ENCODE measurements at places on chromosomes 2 and 18.

- no peak for DNase-seq
Observed at GRCh38 chr18:374721-375168, 106.9 kb upstream of the THOC1 start.

DNA sequence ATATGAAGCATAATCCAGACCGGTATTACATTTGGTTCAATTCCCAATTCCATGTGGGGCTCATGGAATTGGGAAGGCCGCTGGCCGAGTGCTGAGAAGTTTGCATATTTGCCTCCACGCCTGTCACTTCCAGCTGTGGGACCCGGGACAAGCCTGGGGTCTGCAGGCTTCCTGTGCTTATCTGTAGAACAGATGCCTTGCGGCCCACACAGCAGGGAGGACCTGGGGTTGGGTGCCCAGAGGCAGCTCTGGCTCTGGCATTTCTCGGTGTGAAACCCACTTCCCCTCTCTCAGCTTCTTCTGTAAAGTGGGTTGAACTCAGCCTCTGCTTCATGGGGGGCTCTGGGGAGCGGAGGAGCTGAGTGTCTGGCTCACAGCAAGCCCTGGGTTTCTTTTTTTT is 97.9 kb downstream of the SH3BP4 start:
- no peak for DNase-seq

DNA sequence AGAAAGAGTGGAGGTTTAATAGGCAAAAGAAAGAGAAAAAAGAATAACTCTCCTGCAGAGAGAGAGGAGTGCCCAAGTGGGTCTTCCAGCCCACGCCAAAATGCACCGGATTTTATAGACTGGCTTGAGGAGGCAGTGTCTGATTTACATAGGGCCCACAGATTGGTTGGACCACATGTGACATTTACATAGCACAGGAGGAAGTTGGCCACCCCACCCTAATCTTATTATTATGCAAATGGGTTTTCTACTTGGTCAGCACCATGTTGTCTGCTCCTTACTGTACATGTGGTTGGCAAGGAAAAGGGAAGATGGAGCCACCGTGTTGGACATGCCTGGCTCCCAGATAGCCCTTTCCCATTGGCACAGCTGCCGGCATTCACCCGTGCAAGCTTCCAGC is 56.8 kb downstream of the SP110 start:
- no peak for DNase-seq

- DNase-seq = no peak
Observed at GRCh38 chr18:10057894-10058791, 144.3 kb downstream of the VAPA start.

DNA sequence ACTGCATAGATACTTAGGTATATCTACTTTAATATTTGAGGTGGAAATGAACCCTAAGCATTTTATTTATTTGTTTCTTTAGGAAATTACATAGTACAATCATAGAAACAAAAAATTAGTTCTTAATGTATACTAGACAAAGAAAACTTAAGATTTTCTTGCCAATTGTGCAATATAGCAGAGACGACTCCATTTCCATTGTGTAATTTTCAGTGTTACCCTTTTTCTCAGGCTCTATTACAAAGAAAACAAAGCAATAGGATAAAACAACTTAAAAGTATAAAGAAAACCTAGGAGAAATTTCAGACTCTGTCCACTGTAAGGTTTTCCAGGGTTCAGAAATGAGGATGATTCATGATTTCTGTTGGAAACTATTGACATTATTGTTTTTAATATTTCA is 89.0 kb upstream of the SERTAD2 start:
- DNase-seq = no peak

GRCh38 chr18:74281980-74282754 is 9.6 kb downstream of the CYB5A start:
- DNase-seq = no peak

DNA sequence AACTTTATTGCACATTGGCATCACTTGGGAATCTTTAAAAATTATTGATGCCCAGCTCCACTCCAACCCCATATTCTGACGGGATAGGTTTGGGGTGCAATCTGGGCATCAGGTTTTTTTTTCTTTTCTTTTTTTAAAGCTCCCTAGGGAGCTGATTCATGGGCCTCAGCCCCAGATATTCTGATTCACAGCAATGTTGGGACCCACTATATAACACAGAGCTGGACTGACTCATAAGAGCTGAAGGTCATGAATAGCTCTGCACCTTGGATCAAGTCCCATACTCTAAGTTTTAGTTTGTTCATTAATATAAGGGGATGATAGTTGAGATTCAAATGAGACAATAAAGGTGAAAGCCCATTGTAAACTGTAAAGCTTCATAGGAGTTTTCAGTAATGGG is 191.1 kb upstream of the REV1 start:
- DNase-seq = no peak

DNA sequence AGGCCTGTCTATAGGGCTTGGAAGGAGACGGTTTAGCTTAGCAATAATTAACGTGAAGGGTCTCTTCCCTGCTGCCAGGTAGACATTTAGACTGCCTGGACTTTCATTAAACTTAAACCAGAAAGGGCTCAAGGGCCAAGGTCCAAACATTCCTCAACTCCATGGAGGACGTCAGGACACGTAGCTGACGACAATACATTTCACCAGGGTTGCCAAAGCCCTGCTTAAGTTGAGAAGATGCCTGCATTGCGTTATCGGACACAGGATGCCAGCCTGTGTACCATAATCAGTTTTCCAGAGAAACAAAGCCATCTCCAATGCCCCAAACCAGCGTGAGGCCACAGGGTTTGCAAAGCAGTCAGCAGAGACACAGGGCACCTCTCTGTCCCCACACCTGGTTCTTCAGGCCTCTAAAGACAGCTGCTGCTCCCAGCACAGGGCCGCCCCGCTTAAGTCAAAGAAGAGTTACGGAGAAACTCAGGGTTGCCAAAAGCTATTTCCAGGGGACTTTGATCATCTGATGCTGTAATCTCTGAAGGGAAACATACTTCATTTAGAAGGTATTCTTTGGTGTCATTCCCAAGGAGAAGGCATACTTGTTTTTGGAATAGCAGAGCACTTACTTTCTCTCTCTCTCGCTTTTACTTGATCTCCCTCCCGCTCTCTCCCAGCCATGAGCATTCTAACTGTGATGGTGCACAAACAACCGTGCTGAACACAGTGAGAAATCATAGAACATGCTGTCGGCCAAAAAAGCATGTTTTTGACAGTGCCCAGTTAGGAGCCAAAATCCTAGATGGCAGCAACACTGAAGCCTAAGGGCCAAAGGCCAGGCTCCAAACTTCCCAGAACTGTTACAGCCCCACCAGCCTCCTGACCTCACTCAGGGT is 46.0 kb downstream of the TTC32 start:
- DNase-seq = no peak

DNA sequence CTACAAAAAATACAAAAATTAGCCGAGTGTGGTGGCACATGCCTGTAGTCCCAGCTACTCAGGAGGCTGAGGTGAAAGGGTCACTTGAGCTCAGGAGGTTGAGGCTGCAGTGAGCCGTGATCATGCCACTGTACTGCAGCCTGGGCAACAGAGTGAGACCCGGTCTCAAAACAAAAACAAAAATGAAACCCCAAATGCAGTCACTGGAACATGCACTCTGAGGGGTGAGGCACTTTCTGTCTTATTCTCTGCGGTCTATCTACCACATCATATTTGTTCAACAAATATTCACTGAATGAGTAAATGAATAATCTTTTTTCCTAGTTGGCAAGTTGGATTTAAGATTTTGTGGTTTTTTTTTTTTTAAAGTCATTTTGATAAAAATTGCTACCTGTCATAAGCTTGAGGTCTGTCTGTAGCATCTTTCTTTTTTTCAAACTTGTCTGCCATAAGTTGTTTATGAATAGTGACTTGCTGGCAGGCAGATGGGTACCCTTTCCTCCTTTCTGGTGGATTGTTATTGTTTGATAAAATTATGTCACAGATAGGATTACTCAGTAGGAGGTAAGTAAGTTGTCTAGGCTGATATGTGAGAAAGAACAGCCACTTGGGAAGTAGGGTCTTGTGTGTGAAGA is 11.8 kb downstream of the CHRNA1 start:
- DNase-seq = no peak

GRCh38 chr2:25814681-25815080 is 63.6 kb downstream of the ASXL2 start:
- DNase-seq = no peak

DNA sequence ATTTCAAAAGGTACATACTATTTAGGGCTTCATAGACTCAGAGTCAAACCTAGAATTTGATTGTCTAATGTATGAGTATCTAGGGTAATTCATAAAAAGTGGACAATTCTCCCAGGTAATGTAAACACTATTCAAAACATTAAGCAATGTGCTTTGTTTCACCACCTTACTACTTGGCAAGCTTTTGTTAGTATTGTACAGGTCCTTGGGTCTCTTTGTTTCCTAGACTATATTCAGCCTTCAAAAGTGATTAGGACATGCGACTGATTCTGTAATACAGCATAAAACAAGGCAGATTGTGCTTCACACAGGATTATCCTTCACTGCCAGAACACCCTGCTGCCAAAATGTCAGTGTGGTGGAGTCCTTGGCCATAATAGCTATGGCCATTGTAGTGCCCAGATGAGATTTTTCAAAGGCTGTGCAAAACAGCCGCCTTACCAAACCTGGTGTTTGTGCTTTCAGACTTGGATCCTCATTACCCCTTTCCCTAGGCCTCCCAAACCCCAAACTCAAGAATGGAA is 90.1 kb upstream of the CAVIN2 start:
- DNase-seq = no peak

DNA sequence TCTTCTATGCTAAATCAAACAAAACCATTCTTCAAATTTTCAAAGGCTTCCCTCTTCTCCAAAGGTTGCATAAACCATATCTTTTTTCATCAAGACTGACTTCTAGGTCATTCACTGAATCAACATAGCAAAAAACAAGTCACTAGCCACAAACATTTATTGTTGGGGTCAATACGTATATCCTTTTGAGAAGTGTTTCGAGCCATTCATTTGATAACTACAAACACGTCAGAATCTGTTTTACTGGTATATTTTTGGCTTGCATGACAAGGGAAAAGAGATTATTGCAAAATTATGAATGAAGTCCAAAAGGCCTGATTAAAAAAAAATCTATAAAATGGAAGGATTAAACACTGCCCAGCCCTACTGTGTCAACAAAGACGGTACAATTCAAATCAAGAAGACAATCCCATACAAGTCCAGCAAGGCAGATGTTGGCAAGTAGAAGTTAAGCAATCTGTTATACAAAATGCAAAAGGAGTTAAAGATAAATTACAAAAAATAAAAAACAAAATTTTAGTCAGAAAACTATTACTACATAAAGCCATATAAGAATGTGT is 222.4 kb downstream of the SRBD1 start:
- no peak for DNase-seq

DNA sequence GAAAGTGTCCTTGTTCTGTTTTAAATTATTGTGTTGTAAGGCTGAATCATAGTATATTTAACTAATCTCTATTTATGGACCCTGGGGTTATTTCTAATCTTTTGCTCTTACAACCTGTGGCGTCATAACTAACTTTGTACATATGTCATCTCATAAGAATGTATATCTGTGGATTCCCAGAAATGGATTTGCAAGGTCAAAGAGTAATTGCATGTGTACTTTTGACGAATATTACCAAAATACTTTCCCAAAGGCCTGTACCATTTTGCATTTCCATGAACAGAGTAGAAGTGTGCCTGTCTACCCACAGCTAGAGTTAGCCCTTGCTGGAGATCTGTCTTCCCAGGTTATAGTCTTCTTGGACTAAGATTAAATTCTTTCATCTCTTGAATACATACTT is 42.8 kb downstream of the SEMA4F start:
- DNase-seq = no peak

DNA sequence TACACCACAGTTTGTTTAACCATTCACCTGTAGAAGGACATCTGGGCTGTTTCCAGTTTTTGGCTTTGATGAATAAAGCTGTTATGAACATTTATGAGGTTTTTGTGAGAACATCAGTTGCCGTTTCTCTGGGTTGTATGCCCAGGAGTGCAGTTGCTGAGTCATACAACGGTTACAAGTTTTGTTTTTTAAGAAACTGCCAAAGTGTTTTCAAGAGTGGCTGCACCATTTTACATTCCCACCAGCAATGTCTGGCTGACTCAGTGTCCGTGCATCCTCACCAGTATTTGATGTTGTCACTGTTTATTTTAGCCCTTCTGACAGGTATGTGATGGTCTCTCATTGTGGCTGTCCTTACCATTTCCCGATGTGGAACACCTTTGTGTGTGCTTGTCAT is 48.0 kb upstream of the GPR17 start:
- DNase-seq = no peak

DNA sequence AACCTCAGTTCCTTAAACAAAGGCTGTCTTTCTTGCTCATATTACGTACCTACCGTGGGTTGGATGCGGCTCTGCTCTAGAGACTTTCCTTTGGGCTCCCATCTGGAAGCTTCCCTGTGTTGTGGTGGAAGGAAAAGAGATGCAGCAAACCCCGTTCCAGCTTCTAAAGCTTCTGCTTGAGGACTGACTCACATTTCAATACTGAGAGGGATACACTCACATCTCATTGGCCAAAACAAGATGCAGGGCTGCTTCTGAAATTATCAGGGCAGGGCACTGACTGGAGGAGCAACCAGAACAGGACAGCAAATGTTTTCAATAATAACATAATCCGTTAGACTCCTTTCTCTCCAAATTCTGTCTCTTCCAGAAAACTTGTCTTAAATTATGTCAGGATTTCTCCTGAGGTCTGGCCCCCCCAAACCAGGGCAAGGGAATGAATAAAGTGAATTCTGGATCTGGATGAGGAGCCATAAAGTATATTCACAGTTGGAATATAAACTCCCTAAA is 4.5 kb upstream of the MYO5B start:
- no peak for DNase-seq

DNA sequence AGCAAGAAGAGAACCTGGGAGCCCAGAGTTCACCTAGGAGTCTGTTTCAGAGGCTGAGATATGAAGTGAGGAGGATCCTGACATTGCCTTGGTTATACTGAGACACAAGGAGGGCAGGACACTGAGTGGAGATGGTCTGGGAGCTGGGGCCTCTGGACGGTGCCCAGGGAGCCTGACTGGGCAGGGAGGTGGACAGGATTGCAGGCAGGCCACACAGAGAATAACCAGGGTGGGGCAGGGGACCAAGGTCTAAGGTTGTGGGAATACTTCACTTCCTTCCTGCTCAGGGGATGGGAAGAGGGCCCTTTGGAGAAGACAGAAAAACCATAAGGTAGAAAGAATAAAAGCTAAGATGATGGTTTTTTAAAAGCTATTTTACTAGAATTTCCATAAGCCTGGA is 18.7 kb downstream of the EDAR start:
- DNase-seq = no peak

DNA sequence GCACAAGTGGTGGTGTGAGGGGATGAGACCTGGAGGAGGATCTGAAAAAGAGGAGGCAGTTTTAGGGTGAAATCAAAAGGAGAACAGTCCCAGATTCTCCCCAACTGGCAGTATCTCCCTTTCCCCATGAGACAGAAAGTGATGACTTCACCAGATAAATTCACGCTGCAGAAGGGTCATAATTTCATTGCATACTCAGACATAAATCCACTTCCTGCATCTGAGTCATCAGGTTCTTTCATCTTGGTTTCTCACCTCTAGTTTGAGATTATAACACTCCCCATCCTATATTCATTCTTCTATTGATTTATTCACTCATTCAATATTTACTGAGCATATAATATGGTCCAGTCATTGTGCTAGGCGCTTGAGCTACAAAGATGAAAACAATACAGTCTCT is 64.7 kb downstream of the CCDC148 start:
- DNase-seq = no peak

GRCh38 chr2:229162015-229162414 is 109.1 kb downstream of the PID1 start:
- no peak for DNase-seq

All from hippocampal formation (tissue), 2 donors.